ENCODE measurements at places on chromosomes 5 and 9.

GRCh38 chr9:100346836-100347235 lies 5.9 kb downstream of the TEX10 start:
- no peak for DNase-seq

DNA sequence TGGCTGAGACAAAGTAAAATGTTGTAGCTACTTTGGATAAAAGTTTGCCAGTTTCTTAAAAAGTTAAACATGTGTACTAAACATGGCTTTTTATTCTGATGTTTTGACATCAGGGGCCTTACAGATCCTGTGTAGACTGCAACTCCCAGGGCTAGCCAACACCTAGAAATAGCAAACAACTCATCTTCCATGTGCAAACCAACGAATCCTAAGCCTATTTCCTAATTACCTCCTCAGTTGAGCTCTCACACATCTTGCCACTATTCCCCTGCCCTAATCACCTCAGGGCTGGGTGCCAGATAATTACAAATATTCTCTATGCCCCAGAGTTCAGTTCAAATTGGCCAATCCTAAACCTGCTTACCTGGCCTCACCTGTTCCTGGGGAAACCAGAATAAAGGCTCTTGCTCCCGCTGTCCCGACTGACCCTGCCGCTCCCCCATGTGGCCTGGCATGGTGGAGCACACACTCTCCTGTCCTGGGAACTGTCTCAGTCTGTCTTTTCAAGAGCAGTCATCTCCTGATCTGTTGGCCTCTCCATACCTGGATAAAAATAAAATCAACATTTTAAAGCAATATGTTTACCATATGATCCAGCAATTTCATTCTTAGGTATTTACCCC lies 37.1 kb upstream of the FAM169A start:
- no peak for DNase-seq

DNA sequence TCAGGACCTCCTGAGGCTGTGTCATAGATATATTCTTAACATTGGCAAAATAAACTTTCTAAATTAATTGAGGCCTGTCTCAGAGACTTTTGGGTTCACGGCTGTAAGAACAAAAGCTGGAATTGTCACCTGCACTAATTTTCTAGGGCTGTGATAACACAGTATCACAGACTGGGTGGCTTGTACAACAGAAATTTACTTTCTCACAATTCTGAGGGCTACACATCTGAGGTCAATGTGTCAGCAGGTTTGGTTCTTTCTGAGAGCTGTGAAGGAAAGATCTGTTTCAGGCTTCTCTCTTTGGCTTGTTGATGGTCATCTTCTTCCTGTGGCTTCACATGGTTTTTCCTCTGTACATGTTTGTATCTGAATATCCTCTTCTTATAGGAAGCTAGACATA lies 29.2 kb upstream of the NFIL3 start:
- no peak for DNase-seq

DNA sequence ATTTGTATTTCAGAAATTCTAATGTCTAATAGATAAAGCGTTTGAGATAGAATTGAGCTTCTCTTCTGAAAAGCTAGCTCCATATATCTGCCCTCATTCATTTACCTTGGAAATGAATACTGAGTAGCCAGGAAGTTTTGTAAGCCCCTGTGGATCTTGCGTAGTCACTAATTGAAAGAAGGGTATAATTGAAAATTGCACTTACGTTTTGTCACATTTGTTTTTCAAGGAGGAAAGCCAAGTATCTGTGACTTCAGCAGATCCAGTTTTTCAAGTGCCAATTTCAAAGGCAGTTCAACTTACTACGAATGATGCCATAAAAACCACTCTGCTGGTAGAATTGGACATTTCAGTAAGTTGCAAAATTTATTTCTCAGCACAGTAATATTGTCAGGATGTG lies 14.0 kb downstream of the MTRR start:
- DNase-seq = no peak

GRCh38 chr9:134318941-134319305 lies 7.3 kb upstream of the RXRA start:
- DNase-seq = no peak

DNA sequence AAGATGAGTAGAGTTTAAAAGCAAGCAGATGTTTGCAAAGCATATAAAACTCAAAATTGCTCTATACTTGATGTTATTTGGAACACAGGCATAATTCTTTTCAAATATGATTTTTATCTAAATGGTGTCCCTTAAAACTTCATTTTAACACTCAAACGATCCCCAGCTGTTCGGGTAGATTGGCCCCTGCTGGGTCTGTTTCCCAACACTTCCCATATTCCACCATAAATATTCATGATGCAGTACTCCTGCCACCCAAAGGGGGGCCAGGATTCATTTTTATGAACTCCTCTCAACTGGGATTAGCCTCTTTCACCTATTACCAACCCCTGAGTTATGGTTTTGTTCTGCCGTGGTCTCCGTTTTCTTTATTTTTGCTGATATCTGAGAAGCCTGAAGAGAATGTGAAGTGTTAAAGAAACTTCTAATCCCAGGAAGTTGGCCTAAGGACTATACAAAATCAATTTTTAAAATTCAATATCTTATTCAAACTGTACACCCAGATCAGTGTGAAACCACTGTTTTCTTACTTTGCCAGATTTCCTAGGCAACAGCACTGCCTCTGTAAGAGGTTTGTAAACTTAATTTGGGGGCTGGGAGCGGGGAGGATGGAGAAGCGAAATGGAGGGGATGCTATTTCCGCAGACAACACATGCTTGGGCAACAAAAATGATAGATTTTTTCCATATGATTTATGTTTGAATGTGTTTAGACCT lies 384.1 kb downstream of the DMRT2 start:
- DNase-seq = no peak

DNA sequence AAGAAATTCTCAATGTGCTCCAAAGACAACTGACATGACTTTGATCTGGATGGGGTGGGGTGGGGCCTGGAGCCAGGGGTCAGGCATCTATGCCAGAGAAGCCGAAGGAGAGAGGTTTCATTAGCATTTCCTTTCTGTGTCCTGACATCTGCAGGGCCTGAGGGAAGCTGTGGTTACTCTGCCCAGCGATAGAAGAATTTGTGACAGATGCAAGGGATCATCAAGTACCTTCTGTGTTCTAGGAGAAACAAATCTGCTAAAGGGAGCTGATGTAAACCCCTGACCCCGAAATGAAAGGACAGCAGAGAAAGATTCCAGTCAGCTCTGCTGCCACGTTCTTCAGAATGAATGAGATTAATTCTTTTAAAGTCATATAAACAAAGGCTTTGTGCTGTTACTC lies 335.7 kb downstream of the PRELID2 start:
- no peak for DNase-seq

- DNase-seq = no peak
Measured at GRCh38 chr5:2196416-2196815, 313.7 kb upstream of the IRX4 start.

DNA sequence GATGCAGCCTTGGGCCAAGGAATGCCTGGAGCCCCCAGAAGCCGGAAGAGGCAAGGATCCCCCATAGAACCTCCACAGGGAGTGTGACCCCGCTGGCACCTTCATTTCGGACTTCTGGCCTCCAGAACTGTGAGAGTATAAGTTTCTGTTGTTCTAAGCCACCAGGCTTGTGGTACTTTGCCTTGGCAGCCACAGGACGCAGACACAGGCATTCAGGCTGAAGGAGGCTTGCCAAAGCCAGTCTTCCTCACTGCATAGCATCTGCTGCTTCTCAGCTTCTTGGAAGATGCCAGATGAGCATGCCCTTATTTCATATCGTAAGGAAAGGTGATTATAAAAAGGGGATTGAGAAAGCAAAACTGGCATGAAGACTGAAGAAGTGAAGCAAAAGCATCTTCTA lies 61.1 kb upstream of the TAS2R1 start:
- no peak for DNase-seq

GRCh38 chr9:93143830-93144530 lies 9.9 kb upstream of the NINJ1 start:
- no peak for DNase-seq

DNA sequence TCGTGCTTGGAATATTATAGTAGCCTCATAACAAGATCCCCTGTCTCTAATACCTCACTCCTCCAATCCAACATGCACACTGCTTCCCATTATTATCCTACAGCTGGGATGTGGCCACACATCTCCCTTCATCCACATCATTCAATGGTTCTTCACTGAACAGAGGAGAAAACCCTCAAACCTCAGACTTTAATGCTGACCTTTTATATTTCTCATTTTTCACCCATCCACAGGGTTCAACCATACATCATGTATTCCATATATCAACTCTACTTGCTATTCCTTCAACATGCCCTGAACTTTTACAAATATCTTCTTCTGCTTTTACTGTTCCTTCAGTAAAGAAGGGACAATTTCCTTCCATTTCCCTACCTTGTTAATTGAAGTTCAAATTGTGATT lies 396.8 kb downstream of the TLE4 start:
- no peak for DNase-seq

GRCh38 chr5:128154943-128155342 lies 71.4 kb downstream of the SLC12A2 start:
- no peak for DNase-seq

GRCh38 chr5:141706121-141706520 lies 24.1 kb upstream of the ARAP3 start:
- DNase-seq = no peak

DNA sequence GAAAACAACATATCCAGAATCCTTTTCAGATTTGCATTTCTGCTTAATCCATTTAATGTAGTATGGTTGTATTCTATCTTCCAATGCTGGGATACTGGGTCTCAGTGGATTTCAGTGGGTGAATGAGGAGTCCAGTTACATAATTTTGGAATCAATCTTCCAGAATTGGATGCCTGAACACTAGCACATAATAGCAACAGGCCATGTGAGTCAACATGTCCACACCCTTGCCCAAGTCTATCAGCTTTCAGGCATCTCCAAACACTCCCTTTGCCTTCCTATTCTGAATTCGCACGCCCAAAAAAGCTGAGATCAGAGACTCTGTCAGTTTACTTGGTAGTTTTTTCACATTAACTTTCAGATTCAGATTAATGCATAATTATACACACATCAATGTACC lies 202.6 kb downstream of the TSSK1B start:
- DNase-seq = no peak

DNA sequence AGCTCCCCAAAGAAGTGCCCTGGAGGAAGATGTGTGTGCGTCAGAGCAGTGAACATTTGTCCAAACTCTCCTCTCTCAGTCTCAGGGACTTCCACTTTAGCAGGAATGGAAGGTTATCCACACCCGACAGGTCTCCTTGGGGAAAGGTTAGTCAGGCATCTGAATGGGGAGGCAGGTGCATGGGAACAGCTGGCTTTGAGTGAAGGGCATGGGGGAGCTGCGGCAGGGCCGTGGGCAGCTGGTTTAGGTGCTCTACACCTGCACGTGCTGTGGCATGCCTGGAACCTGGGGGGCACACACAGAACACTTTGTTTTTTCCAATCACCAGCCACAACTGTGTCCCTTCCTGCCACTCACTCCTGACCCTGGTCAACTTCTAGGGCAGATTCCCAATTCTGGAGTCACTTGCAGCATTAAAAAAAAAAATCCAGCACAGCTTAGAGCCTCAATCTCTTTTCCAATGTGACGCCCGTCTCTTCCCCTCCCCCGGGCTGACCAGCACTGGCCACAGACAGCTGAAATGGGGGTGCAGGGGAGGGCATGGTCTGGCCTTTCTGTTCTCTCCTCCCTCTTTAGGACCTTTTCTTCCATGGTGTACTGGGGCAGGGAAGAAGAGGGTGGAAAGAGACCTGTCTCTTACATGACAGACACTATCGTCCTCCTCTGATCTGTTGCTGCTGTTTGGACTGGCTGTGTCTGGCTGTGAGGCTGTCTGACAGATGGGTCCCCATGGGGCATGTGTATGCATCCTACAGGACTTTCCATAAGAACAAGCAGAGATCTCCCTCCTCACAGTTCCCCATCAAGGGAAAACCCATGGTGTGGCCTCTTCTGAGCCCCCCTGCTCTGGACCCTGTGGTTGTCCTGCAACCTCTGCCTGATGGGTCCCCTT lies 9.5 kb upstream of the IL3 start:
- DNase-seq = no peak

DNA sequence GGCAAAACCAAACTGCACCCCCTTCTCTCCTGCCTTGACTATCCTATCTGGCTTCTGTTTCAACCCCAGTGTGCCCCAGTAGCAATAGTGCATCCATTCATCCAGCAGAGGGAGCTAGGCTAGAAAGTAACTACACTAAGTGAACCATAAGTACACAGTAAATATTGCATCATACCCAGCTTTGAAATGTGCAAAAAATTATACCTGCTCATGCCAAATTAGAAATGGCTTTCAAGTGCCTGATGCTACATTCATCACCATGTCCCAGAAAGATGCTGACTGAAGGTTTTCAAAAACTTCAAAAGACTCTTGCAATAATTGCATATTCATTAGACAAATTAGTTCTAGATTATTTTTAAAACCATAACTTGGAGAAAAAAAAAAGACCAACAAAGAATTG lies 153.5 kb downstream of the PRELID2 start:
- peak; percentile 52 for DNase-seq

DNA sequence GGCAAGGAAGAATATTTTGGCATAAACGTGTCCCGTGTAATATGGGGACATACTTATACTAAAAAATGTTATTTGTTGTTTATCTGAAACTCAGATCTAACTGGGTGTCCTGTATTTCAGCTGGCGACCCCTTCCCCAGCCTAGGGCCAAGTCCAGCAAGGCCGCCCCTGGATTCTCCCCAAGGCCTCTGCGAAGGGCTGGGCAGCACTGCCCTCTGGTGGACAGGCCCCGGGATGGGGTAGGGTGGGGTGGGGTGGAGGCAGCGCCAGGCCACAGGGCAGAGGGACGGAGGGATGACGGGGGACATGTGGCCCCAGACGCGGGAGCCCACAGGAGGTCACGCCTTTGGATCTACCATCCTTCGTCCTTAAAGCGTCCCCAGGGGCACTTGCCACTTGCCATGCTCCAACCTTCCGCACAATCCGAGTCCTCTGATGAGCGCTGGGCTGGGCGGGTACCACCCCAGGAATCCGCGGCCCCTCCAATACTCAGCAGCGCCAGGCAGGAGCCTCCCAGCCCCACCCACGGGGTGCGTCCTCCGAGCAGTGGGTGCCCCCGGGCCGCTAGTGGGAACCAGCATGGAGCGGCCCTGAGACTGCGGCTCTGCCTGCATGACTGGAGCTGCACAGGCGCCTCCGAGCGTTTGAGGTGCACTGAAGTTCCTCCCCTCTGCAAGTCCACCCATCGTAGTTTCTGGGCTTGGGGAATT lies 7.1 kb upstream of the AGPAT2 start:
- no peak for DNase-seq

DNA sequence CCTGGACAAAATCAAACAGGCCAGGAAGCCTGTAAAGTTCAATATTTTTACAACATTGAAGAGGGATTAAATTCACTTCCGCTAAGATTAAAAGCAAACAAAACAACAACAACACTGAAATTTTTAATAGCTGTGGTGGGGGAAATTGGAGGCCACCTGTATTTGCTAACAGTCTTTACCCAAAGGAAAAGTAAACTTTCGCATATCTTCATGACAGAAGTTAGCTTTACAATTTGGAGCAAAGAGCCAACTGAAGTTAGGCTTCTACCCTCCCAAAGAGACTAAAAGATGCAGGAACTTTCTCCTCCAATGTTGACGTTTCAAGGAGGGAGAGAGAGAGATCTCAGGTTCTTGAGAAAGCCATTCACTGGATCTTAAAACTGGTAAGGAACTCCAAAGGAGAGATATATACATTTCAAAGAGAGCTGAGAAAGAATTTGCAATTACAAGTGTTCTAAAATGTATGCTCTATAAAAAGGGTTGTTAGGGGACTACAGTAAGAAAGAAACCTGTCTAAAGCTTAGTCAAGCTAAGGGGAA lies 349.2 kb upstream of the CDH9 start:
- DNase-seq = no peak

GRCh38 chr9:4066120-4066519 lies 233.7 kb downstream of the GLIS3 start:
- DNase-seq = no peak

GRCh38 chr9:25427898-25428297 lies 250.3 kb downstream of the TUSC1 start:
- DNase-seq = no peak
